Fibroblast of gingiva (primary cell): ENCODE measurements at places on chromosomes 4 and X.

DNA sequence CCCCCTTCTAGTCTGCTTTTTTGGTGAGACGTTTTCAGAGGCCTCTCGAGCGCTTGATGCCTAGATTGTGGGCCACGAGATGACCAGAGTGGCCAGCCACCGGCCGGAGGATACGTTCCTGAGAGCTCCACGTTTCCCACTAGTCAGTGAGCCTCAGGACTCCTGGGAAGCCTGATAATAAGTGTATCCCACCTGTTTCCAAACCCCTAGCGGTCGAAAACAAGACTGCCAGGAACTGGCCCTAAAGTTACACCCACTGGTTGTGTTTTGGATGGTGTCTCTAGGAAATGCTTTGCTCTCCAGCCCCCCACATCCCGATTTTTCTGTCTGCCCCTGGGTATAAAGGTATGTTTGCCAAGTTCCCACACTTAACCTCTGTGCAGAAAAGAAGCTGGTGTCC, 4.6 kb upstream of the RS1 start:
- no peak for DNase-seq

GRCh38 chrX:22399437-22400192, 126.9 kb downstream of the CBLL2 start:
- DNase-seq: no peak

- DNase-seq: no peak
Observed at GRCh38 chr4:169346840-169347239, 76.1 kb upstream of the SH3RF1 start.

DNA sequence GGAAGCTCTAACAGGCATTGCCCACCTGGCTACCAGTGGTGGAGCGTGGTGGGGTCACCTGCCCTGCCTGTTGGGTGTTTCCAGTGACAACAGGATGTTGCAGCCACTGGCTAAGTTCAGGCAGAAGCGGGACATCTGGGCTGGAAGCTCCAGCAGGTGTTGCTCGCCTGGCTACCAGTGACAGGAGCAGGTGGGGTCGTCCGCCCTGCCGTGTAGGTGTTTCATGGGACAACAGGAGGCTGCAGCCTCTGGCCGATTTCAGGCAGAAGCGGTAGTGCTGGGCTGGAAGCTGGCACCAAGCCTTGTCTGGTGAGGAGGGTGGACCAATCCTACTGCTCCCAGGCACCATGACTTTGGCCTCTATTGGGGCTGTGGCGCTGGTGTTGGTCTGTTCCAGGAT, 39.4 kb downstream of the RIPPLY1 start:
- no peak for DNase-seq

DNA sequence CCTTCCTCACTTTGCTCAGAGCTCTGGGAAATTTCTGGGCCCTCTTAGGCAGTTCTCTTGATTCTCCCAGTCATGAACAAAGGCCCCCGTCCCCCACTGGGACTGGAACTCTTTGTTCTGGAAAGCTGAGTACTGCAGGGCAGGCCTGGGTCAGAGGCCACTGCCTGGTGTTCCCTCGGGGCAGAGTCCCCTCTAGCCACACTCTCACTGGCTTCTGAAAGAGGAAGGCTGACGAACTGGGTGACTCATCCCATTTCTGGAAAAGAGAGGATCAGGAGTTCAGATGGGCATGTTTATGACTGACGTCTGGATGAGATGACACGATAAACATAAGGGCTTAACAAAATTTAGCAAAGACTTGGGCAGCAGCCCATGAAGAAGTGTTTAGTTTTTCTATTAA, 47.7 kb downstream of the DDX3X start:
- DNase-seq: peak; percentile 88

DNA sequence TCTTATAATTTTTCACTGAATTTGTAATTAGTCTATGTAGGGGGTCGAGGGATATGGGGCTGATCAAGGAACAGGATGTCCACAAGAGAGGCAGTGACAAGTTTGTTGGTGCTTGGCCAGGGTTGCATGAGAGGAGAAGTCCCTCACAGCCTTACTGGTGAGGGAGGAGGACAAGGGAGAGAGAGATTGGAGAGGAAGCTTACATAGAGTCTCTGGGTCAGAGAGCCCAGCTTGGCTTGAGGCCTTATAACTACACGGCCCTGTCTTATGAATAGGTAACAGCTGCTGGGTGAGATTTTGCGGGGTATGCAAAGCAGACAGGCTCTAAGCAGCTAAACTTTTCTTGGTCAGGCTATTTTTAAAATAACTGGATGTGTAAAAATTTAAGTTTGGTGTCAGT, 37.9 kb upstream of the OTUD4 start:
- DNase-seq: no peak

GRCh38 chr4:141130947-141131605, 2.2 kb downstream of the RNF150 start:
- no peak for DNase-seq

DNA sequence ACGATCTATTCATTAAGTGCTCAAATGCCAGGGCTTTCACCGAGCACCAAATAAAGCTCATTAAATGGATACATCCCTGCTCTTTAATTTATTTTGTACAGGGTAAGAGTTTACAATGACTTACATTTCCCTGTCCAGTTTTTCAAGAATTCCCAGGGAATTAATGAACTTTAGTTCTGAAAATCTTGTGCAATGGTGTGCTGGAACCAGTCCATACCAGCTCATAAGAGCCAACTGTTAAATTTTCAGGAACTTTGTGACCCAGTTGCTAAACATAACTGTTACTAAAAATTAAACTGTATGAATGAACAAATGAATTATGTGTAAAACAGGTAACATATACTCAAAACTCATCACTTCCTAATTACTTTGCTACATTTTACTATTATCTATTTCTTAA, 191.7 kb upstream of the RASGEF1B start:
- peak; percentile 34 for DNase-seq

- no peak for DNase-seq
Observed at GRCh38 chrX:109632906-109633504, 8.0 kb upstream of the KCNE5 start.

GRCh38 chrX:129823115-129823514, 20.6 kb downstream of the ZDHHC9 start:
- DNase-seq: peak; percentile 4

- DNase-seq: peak; percentile 97
Observed at GRCh38 chr4:101977076-101977475, 186.5 kb downstream of the BANK1 start.

GRCh38 chr4:37584071-37584470, 102.1 kb downstream of the RELL1 start:
- no peak for DNase-seq

- peak; percentile 92 for DNase-seq
Observed at GRCh38 chr4:123017636-123018395, 95.4 kb upstream of the NUDT6 start.

DNA sequence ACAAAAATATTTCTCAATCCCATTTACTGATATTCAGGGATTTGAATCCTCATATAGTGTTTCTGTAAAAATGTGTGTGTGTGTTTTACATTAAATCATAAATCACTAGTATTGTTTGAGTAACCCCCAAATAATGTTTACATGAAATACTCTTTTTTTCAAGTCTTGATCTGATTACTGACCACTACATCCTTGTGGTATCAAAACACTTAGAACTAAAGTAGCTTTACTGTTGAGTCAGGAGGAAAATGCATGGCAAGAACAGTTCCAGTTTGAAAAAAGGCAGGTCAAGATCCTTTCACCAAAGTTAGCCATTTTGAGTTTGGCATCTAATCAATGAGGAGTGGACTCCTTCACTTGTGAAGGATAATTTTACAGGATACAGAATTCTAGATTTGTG, 3.6 kb upstream of the WDR19 start:
- no peak for DNase-seq

DNA sequence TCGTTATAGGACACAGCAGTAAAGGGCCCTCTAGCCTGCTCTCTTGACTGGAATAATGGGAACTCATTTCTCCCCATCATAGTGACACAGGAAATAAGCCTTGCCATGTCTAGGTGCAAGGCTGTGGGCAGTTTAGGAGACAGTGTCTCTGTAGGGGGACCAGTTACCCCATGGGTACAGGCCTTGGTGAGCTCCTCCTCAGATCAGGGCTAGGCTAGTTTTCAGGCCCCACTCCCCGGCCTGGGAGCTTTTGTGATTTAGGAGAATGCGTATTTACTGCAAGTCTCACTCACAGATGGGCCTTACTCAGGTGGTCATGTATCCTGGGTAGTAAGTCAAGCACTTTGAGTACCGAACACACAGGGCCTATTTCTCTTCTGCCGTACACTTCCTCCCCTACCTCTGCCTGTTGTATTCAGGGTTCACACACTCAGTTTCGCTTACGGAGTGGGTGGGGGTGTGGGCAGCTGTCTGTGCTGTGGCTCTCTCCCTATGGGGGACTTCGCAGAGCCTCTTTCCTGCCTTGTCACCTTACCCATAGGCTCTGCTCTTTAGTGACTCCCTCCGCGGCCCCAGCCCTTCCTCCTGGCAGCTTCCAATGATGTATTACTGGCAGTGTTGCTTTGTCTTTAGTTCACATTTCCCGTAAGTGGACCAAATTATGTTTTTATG, 34.2 kb downstream of the FAM193A start:
- no peak for DNase-seq
